Stimulated activated CD4-positive, alpha-beta T cell treated with anti-CD3 and anti-CD28 coated beads, Interleukin-4, amount 100 ng/mL, for 48 hours (primary cell): ENCODE measurements at places on chromosomes 4 and X.

DNA sequence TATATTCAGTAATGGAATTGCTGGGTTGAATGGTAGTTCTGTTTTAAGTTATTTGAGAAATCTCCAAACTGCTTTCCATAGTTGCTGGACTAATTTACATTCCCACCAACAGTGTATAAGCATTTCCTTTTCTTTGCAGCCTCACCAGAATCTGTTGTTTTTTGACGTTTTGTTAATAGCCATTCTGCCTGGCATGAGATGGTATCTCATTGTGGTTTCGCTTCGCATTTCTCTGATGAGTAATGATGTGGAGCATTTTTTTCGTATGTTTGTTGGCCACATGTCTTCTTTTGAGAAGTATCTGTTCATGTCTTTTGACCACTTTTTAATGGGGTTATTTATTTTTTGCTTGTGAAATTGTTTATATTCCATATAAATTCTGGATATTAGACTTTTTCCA is 13.6 kb upstream of the MAGED4B start:
- no peak for DNase-seq

DNA sequence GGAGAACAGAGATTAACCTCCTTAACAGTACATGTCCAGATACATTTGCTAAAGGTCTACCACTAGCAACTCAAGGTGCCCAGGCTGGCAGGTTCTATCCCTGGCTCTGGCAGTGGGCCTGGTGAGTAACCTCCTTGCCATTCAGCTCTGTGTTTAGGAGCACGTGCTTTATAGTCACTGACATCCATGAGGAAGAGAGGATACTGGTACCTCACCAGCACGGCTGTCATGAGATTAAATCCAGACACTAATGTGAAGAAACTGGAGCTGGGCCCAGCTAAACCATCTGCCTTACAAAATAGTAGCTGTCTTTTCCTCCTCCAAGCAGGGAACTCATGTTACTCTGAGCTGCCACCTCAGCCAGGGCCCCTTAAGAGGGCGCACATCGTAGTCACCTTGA is 45.3 kb downstream of the GPRASP3 start:
- DNase-seq = no peak

DNA sequence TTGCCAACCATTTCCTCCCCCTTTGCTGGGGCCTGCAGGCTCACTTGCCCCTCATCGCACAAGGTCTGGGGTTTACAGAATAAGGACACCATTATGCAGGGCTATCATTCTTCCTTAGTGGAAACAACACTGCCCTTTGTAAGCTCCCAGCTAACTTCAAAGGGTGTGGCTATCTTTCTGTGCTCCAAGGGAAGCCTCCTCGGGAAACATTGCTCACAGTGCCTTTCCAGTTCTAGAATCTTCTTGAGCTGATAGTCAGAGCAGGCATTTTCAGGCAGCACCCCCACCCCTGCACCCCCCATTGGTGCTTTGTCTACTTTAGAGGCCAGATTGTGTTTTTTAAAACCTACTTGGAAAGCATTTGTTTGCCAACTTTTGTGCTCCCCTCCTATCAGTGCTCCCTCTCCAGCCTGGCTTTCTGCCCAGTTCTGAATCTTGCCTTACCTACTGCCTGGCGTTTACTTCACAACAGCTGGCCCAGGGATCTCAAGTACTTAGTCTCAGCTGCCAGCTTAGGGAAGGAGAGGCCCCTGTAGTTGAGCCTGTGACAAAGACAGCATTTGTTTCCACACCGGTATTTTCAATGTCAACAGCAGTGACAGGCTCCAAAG is 53.5 kb downstream of the PLAC1 start:
- DNase-seq = no peak

DNA sequence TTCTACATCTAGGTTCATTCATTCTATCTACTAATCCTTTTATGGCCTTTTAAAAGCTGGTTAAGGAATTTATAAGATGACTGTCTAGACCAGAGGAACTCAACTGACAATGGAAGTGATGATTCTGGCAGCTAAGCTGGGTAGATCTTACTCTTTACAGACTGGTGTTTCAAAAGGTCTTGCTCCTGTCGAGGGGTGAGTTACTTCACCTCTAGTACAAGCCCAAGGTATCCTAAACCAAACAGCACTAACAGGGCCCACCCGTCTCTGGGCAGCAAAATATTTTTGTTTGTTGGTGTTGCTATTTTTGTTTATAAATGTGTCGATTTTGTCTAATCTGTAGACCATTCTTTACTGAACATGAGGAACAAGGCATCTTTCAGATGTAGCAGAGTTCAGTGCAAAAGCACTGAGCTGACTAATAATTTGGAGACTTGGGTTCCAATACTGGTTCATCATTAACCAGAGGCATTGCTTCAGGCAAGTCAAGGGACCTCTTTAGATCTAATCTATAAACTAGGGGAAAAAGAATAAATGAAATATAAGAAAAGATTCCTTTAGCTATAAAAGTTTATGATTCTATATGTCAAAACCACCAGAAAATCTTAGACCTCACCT is 90.3 kb upstream of the FRG1 start:
- DNase-seq = no peak

DNA sequence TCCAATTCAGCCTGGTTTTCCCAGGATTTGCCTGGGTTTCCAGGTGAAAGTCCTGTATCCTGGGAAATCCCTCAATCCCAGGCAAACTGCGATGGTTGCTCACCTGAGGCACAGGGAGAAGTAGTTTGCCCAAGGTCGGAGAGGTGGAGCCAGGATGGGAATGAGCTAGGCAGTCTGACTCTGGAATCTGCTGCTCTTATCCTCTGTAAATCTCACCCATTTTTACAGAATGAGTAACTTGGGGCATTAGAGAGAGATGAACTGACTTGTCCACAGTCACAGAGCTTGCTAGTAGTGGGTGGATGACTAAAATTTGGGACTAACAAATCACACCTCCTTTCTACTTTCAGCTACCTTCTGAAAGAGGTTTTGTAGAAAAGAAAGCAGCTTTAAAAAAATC is 9.8 kb upstream of the ARX start:
- DNase-seq = no peak

- DNase-seq = no peak
These were observed 305.5 kb downstream of the FAT4 start for GRCh38 chr4:125620066-125620860.

DNA sequence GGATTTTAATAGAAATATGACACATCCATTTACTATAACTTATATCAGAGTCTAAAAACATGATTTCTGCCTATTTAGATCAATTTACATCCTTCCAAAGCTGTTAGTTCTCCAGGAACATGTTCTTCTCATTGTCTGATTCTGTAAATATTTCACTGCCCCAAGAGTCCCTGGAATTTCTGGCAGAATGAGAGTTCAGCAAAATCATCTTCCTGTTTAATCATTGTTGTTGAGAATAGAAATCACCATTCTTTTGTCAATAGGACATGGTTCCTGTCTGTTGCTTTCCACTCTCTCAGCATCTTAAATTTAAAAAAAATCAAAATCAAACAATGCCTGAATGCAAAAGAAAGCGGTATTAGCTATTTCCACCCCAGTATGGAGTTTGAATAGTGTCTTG is 172.8 kb upstream of the FRMPD4 start:
- DNase-seq = no peak

DNA sequence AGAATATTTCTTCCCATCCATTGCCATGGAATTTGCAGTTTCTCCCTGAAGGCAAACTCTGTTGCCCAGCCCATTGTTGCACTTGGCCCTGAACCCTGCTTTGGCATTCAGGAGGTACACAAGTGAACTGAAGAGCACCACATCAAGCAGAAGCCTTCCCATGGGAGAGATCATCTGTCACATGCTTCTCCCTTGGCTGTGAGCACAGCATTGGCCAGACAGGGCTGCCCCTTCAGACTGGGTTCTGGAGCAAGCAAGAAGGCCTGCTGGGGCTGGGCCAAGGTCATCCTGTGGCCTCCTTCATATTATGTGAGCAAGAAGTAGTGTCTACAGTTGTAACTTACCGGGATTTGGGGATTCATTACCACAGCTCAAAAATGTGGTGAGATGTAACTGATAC is 22.7 kb downstream of the SCML1 start:
- no peak for DNase-seq

- no peak for DNase-seq
These were observed 52.1 kb upstream of the RASGEF1B start for GRCh38 chr4:81523672-81524327.

GRCh38 chr4:123378794-123379193 is 17.8 kb upstream of the SPRY1 start:
- DNase-seq = no peak

DNA sequence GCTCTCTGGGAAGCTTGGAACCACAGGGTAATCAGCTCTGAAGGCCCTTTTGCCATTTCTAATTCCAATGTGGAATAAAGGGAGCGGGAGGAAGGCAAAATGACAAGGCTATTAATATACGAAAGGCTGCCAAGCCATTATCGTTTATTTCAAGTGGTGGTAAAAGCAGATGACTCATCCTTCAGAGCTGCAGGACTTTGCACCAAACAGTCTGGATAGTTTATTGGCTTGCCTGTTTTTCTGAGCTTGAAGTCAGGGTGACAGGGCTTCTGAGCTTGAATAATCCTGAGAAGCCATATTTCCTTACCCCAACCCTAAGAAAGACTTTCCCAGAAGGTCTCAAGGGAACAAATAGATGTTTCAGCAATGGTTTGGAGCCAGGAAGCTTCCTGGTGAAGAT is 7.7 kb upstream of the GABRE start:
- no peak for DNase-seq

DNA sequence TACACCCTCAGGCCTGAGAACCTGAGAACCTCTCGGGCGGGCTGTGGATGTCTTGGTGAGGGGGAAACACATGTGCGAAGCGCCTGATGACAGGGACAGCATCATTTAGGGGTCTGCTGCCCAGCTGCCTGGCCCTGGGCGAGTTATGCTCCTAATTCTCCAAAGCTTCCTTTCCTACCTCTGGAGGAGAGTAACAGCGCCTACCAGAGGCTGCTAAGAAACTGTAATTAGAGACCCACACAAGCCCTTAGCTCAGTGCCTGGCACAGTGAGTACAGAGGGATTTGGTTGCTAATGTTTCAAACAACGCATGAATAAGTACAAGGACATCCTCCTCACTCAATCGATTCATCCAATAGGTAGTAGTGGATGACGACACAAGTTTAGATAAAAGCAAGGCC is 40.4 kb downstream of the BCOR start:
- no peak for DNase-seq

DNA sequence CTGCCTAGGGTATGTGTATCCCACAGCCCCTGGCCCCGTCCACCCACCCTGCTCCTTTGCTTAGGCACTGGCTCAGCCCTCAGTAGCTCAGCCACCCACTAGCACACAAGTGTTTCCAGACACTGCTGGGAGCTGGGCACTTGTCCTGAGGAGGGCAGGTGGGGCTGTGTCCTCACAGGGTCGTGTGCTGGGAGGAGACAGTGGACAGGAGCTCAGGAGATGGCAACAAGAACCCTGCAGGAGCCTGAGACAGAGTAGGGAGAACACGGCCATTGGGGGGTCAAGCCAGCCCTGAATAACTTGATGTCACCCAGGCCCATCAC is 5.5 kb upstream of the CPLX1 start:
- DNase-seq = no peak

DNA sequence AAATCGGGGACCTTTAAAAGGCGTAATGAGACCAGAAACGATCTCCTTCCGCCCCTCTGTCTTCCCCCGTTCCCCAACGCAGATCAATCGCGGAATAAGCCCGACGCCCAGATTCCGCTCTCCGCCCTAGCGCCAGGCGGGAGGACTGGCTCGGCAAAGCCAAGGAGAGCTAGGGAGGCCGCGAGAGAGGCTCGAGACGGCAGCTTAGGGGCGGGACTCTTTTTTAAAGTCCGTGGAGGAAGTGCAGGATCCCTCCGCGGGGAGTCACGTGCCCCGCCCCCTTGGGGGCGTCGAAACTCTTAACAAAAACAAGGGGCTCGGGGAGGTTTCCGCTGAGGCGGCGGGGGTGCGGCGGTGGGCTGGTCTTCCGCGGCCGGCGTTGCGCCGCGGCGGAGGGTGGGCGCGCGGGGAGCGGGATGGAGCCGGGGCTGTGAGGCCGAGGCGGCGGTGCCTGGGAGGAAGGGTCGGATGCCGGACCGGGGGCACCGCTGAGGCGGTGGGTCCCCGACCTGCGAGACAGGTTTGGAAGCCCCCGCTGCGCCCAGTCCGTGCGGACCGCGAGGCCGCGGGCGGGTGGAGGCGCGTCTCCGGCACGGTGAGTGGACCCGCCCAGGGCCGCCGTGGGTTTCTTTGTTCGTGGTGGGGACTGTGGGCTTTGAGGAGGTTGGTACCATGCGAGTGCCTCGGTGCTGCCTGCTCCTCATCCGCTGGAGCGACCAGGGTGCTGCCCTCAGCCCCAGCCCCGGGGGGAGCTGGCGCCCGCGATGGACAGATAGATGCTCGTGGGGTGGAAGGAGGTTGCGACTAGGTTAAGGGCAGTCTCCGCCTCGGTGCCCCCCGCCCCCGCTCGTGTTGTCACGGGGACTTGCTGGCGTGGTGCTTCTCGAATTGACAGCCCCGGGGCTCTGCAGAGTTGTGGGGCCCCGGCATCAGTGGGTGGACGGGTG is at the start of gene CCNG2:
Gene CCNG2 (plus strand): TSS at position 296 of the 947 bp plus-strand sequence. CDS start 1,326 bp downstream, outside the sequence.
- DNase-seq = peak; percentile 63

DNA sequence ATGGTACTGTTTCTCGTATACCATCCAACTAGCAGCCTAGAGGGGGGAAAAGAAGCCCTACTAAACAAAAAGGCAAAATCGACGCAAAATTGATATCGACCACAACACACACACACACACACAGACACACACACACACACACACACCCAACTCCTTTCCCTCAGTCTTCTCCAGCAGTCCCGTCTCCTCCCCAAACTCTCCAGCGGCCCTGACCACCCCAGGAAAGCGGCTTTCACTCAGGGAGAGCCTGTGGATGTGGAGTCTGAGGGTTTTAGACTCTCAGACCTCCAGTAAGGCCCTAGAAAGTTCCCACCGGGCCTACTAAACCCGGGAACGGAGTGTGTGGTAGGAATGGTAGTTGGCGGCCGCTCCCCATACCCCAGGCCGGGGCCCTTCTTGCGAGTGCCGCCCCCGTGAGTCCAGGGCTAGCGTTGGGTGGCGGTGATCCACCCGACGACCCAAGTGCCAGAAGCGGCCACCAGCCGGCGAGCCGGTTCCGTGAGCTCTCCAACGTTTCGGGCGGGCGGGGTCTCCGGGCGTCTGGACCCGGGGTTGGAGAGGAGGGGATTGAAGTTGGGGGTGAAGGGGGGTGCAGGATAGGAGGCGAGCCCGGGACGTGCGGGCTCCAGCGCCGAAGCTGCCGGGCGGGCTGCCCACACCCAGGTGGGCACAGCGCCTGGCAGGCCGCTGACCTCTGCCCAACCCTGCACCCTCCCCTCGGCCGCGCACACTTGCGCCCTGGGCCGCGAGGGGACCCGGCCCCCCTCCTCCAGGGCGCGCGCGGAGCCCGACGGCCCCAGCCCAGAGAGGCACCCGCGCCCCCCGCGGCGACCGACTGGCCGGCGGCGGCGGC is 13.7 kb downstream of the ARX start:
- DNase-seq = no peak
